ENCODE measurements at places on chromosomes 12 and 14.

GRCh38 chr14:92252323-92252722 lies 70.6 kb upstream of the SLC24A4 start:
- DNase-seq: no peak

DNA sequence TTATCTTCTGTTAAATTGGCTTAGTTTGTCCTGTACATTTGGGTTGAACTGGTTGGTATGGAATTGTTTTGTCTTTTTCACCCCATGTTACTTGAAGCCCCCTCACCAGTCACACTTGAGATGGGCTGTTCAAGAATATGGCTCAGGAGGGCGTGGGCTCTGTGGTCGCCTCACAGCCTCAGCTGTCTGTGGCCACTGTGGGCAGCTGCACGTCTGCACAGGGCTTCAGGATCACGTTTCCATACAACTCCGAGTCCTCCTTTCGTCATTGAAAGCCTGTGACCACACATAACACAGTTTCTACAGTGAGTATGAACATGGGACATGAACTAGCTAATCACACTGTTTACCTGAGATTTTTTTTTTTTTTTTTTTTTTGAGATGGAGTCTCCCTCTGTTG lies 81.3 kb downstream of the MOK start:
- DNase-seq: no peak

DNA sequence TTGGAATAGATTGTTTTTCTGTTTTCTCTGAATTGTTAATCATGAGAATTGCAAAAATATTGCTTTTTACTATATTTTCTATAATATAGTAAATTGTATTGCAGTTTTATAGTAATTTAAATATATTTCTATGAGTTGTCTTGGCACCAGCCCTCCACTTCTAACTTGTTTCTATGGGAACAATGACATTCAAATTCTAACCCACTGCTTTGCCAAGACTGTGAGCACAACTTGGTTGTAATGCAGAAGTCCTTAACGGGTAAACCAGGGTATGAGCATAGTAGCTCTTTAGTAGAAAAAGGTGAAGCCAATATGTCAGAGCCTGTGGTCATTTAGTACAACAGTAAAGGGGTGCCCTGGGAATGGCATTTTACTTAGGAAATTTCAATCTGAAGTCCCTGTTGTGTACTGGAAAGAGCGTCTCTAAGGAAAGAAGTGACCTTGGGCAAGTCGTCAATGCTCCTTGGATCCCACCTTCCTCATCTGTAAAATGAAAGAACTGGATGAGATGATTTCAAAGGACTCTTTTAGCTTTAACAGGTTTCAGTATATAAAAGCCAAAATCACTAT lies 283.3 kb downstream of the ATP23 start:
- no peak for DNase-seq

GRCh38 chr12:52715416-52715815 lies 12.1 kb upstream of the KRT77 start:
- DNase-seq: no peak

DNA sequence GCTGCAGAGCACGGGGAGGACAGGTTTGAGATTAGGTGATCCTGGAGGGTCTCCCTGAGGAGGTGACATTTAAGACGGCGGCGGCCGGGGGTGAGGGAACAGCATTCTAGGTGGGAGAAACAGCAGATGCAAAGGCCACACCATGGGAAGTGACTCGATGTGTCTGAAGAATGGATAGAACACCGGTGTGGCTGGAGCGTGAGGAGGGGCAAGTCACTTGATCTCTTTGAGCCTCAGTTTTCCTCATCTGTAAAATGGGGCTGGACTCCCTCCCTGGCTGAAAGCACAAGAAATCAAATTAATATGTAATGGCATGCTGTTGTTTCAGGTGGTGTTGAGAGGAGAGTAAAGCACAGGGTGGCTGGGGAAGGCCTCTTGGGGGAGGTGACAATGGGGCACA lies 10.0 kb upstream of the NCOR2 start:
- no peak for DNase-seq

GRCh38 chr12:57591782-57592325 lies 862 bp downstream of the PIP4K2C start:
- no peak for DNase-seq

GRCh38 chr12:112122823-112123690 lies 2.3 kb upstream of the TRAFD1 start:
- DNase-seq: peak; percentile 60

DNA sequence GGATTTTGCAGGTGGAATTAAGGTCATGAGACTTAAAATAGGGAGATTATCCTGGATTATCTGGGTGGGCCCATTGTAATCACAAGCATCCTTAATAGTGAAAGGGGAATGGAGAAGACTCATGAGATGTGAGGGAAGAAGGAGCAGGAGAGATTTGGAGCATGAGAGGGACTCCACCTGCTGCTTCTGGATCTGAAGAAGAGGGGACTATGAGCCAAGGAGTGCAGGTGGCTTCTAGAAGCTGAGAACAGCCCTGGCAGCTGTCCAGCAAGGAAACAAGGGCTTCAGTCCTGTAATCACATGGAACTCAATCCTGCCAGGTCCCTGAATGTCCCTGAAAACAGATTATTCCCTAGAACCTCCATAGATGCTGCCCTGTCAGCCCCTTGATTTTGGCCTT lies 67.8 kb downstream of the PELI2 start:
- no peak for DNase-seq

DNA sequence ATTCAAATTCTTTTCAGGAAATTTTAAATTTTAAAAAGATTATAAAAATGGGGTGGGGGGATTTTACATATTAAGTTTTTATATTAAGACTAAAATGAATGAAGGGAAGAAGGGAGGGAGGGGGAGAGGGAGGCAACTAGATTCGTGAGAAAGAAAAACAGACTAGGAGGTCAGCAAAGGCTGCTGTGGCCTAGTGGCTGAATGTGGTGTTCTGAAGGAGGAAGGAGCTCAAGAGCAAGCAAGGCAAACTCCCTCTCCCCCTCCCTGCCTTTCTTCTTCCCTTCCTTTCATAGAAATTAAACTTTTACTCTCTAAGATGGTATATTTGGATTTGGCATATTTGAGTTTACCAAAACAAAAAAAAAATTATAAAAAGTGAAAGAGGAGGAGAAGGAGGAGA lies 18.1 kb downstream of the DYRK2 start:
- no peak for DNase-seq

DNA sequence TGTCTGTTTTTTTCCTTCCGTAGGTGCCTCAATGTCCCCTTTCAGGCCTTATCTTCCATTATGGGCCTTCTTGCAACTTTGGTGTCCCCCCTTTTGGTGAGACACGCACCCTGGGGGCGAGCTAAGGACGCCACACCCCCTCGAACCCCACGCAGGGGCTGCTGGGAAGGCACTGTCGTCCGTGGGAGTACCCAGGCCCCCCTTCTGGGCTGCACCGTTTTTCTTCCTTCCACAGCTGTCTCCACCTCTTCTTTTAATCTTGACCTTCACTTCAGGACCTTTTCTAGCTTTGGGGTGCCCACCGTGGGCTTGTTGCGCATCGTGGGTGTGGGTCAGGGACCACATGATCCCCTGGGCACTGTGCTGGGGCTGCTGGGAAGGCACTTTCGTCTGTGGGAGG lies 271.8 kb downstream of the ALG10 start:
- DNase-seq: no peak

- DNase-seq: no peak
Measured at GRCh38 chr14:90508536-90509254, 111.9 kb downstream of the CALM1 start.

DNA sequence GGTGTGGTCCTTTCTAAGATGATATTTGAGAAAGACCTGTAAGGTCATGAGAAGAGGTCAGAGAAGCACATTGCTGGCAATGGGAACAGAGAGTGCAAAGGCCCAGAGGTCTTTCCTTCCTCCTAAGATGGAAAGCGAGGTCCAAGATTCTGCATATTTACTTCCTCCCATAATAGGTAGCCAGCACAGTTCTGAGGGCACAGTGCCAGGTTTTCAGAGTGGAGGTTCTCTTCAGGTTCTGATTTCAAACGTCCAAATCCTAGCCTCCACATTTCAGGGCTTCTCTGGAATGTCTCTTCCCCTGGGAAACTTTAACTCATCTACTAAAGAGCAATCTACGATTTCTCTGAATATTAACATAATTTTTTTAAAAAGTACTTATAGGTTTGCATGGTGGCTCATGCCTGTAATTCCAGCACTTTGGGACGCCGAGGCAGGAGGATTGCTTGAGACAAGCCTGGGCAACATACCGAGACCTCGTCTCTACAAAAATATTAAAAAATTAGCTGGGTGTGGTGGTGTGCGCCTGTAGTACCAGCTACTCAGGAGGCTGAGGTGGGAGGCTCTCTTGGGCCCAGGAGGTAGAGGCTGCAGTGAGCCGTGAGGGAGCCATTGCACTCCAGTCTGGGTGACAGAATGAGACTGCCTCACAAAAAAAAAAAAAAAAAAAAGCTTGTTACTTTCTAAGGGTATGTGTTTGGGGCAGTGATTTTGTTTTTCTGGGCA lies 526 bp upstream of the MRPL42 start:
- no peak for DNase-seq

GRCh38 chr14:101476258-101476915 lies 84.9 kb upstream of the DIO3 start:
- no peak for DNase-seq

GRCh38 chr14:94748667-94749347 lies 21.1 kb downstream of the GSC start:
- no peak for DNase-seq

DNA sequence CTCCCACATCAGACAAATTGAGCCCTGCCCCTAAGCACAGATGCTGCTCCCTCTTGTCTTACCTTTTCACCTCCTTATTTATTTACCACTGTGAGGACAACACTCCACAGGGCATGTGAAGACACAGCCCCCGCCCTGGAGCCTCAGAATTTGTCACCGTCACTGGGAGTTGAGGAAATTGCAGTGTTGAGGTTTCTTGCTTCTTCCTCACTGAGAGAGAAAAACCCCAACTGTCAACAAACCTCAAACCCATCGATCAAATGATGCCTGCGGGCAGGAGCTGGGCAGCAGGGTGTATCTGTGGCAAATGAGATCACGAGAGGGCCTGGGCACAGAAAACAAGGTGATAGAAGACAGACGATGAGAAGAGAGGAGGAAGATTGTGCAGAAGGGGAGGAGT lies 30.5 kb upstream of the PLEKHG3 start:
- no peak for DNase-seq

- no peak for DNase-seq
Measured at GRCh38 chr12:47795121-47795813, 22.2 kb downstream of the SLC48A1 start.

DNA sequence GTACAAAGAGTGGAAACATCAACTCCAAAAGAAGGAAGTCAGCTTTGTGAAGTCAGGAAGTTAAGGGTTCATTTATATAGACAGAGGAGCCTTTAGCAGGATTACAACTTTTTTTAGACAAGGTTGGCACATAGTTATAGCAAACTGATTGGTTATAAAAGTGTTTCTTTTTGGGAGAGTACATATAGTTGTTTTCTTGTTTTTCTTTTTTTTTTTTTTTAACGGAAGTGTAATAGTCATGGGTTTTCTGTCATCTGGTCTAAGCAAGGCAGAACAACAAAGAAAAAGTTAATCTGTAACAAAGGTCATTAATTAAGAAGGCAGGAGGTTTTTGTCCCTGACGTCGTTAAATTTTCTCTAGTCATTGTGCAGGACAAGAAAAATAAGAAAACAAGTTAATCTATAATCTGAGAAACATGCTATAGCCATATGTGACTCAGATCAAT lies 13.0 kb upstream of the MFAP5 start:
- DNase-seq: no peak

DNA sequence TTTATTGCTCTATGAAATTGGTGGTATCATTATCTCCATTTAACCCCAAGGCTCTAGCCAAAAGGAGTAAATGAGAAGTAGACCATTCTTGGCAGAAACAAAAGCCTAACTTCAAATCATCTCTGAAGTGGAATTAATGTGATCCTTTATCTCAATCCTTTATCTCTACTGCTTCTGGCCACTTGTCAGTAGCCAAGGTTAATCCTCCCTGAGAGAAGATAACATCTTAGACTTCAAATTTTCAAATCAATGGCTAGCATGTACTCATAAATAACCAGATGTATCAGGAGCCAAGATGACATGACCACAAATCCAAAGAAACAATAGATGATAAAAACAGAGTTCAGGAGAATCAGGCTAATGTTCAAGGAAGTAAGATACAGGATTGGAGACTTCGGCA lies 123.1 kb upstream of the RASSF8 start:
- DNase-seq: no peak

DNA sequence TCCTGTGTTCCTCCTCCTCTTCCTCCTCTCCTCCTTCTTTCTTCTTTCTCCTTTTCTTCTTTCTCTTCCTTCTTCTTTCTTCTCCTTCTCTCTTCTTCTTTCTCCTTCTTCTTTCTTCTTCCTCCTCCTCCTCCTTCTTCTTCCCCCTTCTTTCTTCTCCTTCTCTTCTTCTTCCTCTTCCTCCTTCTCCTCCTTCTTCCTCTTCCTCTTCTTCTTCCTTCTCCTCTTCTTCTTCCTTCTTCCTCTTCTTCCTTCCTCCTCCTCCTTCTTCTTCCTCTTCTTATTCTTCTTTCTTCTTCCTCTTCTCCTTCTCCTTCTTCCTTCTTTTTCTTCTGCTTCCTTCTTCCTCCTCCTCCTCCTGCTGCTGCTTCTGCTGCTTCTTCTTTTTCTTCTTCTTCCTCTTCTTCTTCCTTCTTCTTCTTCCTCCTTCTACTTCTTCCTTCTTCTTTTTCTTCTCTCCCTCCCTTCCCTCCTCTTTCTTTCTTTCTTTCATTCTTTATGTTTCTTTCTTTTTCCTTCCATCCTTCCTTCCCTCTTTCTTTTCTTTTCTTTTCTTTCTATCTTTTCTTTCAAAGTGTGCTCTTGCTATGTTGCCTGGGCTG lies 19.0 kb downstream of the C12orf71 start:
- DNase-seq: no peak

DNA sequence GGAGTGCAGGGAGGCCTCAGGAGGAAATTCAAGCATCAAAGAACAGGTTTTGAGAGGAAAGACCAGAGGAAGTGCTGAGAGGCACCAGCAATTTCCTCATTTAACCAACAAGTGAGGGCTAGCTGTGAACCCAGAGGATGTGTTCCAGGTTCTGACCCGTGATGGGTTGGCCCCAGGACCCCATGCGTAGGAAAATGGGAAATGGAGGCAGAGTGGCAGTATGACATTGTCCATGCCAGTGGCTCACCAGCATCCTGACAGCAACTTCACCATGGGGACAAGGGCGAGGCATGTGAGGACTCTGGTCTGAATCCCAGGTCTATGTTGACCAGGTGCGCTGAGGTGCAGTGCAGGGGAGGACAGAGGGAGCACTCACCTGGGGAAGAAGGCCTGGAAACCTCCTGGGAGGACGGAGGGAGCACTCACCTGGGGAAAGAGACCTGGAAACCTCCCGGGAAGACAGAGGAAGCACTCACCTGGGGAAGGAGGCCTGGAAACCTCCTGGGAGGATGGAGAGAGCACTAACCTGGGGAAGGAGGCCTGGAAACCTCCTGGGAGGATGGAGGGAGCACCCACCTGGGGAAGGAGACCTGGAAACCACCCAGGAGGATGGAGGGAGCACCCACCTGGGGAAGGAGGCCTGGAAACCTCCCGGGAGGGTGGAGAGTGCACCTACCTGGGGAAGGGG lies 6.7 kb upstream of the CACNA2D4 start:
- no peak for DNase-seq
